OCI-LY7 (cell line): ENCODE measurements at places on chromosomes 13 and 19. TPM values are rescaled to one million over a fixed set of nuclear protein-coding genes. Genes with fewer than 3 reads are reported as not detected.

Gene LACC1
- total RNA-seq: 11.0 and 11.3 TPM in 2 replicates

Gene GAPDHS
- not detected in 2 replicates for total RNA-seq

DNA sequence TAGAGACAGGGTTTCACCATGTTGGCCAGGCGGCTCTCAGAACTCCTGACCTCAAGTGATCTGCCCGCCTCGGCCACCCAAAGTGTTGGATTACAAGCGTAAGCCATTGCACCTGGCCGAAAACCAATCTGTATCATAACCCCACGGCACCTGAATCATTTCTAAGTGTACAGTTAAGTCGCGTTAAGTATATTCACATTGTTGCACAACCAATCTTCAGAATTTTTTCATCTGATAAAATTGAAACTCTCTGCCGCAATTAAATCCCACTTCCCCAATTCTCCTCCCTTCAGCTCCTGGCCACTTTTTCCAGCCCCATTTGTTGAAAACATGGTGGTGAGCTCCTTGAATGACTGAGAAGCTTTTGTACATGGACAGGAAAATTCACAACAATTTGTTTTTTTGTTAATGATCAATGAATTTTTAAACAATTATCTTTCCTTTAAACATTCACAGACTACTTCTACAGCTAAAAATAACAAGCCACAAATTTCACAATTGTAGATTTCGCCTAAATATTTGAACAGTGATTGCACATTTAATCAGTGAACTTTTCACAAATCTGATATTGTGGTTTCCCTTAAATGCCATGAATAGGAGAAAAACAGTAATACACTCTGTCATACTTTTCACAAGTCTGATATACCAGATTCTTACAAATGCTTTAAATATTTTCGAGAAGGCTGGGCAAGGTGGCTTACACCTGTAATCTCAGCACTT lies 13.8 kb downstream of the FGF21 start:
- DNase-seq: no peak

DNA sequence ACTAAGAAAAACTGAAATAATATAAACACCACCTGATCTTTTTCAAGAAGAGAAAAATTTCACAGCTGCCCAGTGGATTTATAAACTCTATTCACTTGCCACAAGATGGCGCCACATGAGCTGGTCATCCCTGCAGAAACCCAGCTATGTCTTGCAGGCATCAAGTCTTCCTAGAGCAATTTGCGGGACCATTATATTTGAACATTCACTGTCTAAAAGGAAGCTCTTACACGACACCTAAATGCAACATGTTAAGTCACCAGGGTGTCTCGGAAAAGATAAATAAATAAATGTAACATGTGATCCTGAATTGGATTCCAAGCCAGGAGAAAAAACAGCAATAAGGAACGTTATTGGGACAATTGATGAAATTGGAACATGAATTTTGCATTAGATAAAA lies 20.3 kb upstream of the AKT2 start:
- peak; percentile 91 for DNase-seq

DNA sequence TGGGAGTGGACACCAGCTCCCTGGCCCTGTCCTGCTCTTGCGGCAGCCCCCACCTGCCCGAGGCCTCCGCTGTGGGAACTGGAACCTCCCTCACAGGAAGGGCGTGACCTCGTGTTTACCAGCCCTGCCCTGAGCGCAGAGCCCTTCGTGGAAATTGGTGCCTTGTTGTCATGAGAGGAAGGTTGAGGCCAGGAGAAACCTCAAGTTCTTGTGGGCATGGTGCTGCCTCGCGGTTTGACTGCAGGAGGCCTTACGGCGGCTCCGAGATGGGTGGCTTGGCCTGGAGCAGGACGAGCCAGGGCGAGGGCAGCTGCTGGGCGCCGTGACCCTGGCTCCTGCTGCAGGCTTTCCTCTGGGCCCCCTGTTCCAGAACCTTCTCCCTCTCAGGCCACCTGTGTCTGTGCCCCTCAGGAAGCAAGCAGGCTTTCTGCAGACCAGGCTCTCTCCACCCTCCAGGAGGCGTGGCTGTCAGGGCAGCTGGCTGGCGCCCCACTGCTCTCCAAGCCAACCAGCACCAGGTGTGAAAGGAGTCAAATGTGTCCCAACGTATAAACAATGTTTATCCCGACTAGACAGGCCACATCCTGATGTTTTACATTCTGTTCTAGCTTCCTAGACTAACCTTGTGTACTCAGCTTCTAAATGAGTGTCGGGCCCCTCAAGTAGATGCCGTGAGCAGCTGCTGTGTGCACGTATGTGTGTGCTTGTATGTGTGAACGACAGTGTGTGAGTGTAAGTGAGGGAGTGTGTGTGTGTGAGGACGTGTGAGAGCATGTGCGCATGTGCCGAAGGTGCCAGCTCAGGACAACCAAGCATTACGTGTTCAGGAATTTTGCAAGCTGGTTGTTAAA lies 10.4 kb upstream of the RASA3 start:
- peak; percentile 69 for DNase-seq
